ENCODE measurements at places on chromosomes 7 and 10.

DNA sequence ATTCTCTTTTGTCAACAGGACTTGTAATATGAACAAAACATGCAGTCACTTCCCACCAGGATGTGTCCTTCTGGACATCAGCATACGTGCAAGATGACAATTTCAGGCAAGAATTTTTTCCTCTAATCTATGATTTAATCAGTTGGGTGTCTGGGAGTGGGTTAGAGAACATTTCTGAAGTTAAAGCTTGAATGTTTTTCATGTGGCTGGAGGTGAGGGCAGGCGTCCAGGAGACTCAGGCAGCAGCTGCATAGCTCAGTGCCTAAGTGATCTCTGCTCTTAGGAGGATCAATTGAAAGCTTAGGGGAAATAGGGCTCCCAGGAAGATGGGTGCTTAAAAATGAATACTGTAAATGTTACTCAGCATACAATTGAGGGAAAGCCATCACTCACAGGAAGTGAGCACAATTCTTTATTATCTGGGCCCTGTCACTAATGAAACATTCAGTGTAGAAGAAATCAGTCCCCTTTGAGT is 457.6 kb upstream of the KLF6 start:
- peak; percentile 21 for DNase-seq

- DNase-seq, result peak; percentile 55
Observed at GRCh38 chr7:65216469-65216868, 157.2 kb upstream of the ZNF92 start.

DNA sequence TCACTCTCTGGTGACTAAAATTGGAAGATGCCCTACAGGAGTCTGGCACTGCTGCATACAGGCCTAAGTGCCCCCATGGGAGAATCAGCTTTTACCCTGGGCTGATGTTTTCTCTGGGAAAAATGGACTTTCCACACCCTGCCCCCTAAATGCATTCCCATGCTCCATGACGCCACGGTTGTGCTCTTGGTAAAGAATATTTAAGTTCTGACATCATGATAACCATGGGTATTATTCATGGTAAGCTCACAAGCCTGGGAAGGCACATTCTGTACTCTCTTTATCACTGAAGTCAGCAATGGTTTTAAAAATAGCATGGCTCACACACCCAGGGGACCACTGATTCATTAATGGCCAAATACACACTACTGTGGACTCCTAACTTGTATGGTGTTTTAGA is 43.4 kb downstream of the HIPK2 start:
- DNase-seq, result no peak

- DNase-seq, result no peak
Observed at GRCh38 chr7:100706672-100707311, 871 bp downstream of the POP7 start.

GRCh38 chr10:16689227-16689626 is 128.0 kb downstream of the RSU1 start:
- no peak for DNase-seq
